ENCODE measurements at places on chromosomes 4 and X.

DNA sequence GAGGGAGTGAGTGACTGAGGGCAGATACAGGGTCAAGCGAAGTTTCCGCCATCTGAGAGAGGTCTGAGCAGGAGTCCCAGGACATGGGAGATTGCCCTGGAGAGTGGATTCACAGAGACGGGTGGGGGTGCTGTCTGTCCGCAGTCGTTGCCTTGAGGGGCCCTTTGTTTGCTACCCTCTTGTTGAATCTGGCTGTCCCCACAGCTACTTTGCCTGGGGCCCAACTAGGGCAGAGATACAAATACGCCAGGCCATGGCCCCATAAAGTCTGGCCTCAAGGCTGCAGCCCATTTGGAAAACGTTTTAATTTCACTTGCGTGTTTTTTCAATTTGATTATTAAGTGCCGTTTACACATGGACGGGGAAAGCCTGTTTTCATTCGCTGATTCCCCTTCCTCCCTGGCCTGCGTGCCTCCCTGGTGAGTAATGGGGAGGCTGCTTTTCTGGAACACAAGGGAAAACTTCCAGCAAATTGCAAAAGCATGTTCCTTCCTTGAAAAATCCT is 134.4 kb downstream of the SMIM20 start:
- no peak for DNase-seq

DNA sequence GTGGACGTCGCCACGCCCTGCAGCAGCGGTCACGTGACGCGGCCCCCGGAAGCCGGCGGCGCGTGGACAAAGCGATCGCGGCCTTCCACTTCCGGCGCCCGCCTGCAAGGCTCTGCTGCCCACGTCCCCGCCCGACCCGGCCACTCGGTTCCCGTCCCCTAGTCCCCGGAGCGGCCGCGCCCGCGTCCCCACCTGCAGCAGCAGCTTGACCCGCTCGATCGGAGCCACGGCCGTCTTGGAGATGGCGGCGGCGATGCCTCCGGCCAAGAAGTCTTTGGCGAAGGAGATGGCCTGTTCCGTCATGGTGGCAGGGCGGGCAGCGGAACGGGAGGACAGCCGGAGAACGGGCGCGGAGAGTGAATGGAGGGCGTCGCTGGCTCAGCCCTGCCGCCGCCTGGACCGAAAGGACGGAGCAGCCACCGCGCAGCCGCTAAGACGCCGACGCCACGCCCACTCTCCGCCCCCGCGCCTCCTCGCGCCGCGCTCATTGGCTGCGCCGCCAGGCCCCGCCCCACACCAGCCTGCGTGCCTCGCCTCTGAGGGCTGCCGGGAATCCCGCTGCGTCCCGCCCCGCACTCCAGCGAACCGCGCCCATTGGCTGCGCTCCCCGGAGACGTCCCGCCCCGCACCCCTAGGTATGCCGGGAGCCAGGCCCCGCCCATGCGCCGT is at the start of gene SLC25A6:
TSS of gene SLC25A6 (minus strand) at position 407 of the 669 bp plus-strand sequence. CDS start at position 303, 104 bp downstream.
- peak; percentile 100 for DNase-seq

- no peak for DNase-seq
These were observed 6.6 kb upstream of the DDX60L start for GRCh38 chr4:168486912-168487281.

GRCh38 chrX:30495468-30495867 is 82.1 kb downstream of the TASL start:
- no peak for DNase-seq

- DNase-seq = no peak
These were observed 14.9 kb downstream of the RPGR start for GRCh38 chrX:38312436-38312835.

DNA sequence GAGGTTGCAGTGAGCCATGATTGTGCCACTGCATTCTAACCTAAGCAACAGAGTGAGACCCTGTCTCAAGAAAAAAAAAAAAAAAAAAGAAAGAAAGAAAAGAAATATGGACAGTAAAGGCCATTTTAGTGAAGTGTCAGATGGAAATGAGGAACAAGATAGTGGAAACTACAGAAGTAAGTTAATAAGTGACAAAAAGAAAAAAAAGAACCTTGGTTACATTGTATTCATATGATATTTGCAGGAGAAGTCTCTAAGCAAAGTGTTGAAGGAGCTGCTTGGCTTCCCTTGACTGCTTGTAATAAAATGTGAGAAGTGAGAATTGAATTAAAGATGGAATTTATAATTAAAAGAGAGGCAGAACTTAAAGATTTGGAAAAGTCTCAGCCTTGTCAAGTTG is 73.2 kb downstream of the HOPX start:
- no peak for DNase-seq

- no peak for DNase-seq
These were observed 1.1 kb upstream of the CHIC2 start for GRCh38 chr4:54065282-54066087.

GRCh38 chr4:99411041-99411440 is 24.1 kb downstream of the ADH7 start:
- no peak for DNase-seq

GRCh38 chr4:82697561-82697960 is 101.0 kb downstream of the SCD5 start:
- DNase-seq = no peak

DNA sequence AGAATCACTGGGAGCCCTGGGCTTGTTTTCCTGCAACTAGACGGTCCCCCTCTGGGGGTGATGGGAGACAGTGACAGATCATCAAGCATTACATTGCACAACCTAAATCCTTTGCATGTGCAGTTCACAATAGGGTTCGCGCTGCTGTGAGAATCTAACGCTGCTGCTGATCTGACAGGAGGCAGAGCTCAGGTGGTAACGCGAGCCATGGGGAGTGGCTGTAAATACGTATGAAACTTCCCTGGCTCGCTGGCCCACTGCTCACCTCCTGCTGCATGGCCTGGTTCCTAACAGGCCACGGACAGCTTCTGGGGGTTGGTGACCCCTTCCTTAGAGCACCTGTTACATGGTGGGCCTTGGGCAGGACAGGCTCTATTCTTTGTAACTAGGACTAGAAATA is 10.4 kb downstream of the PAQR3 start:
- DNase-seq = no peak
